ENCODE measurements at places on chromosomes 11 and 22. TPM values are rescaled to one million over a fixed set of nuclear protein-coding genes. Genes with fewer than 3 reads are reported as not detected.
A peak's percentile ranks its signal among the peaks of the same experiment; 100 is the strongest.

GRCh38 chr11:69086152-69087132, 37.7 kb downstream of the TPCN2 start:
- no peak for DNase-seq

DNA sequence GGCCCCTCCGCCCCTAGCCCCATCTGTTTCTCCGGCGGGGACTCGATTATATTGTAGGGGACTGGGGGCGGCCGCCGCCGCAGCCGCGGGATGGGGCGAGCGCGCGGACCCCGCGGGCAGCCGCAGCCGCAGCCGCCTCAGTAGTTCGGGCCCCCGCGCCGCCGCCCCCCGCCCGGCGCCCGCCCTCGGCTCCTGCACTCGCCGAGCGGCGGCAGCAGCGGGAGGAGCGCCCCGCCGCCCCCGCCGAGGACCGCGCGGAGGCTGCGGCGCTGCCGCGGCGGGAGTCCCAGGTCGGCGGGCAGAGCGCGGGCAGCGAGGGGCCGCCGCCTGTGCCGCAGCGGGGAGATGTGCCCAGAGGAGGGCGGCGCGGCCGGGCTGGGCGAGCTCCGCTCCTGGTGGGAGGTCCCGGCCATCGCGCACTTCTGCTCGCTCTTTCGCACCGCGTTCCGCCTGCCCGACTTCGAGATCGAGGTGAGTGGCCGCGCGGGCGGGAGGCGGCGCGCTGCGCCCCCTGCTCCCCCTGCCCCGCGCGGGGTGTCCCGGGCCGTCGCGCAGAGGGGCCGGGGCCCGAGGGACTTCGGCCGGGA, at the start of gene CECR2:
TSS of gene CECR2 (plus strand) at position 22 of the 587 bp plus-strand sequence. CDS start at position 346, 324 bp downstream.
- peak; percentile 77 for DNase-seq

DNA sequence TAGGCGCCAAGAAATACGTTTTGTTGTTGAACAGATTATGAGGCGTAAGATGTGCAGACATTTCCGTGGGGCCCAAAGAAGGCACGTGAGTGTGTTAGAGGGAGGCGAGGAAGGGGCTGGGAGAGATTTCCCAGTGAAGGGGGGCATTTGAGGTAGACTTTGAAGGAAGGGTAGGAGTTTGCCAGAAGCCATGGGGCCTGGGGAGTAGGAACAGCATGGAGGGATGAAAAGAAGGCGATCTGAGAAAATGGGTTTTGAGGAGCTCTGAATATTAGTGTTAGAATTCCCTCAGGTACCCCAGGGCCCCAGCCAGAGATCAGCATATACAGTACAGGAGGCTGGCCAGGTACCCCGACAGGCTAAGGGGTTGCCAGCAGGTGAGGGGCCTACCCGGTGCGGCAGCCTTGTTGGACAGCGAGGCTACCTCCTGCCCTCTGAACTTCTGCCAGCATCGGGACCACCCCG, 414 bp upstream of the MIEF1 start:
- no peak for DNase-seq

GRCh38 chr11:93340223-93340622, 9.7 kb downstream of the DEUP1 start:
- DNase-seq: no peak

The EHF gene
- 113 TPM for total RNA-seq

The RIC3 gene
- total RNA-seq: 13.4 TPM

DNA sequence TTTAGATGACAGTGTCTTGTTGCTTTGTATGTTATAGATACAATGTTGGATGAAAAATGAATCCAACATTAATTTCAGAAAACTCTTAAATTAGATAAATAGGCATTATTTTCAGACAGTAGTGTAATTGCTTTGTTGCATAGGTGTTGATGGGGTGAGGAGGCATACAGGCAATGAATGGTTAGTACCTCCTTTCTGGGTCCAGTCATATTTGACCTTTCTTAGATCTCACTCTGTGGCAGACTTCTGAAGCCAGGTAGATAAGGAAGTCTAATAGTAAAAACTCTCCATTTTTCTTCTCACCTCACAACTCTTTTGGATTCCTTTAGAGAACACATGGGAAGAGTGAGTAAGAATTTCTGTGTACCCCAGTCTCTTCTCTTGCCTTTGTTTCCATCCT, 31.8 kb downstream of the BIRC2 start:
- DNase-seq: no peak

The FIBIN gene
- total RNA-seq: 4.5 TPM

- DNase-seq: peak; percentile 69
These were observed 1.1 kb upstream of the ATG16L2 start for GRCh38 chr11:72812967-72813739.

GRCh38 chr22:44479662-44480061, 18.4 kb downstream of the RTL6 start:
- DNase-seq: no peak

The KCNE3 gene
- total RNA-seq: 11.7 TPM

GRCh38 chr11:64170419-64170818, 4.5 kb upstream of the MACROD1 start:
- no peak for DNase-seq

GRCh38 chr11:17991783-17992433, 20.9 kb downstream of the SERGEF start:
- peak; percentile 79 for DNase-seq

The DEPDC5 gene
- total RNA-seq: 25.1 TPM

- peak; percentile 83 for DNase-seq
These were observed 3.6 kb downstream of the FIBP start for GRCh38 chr11:65884716-65885092.

The OR8G5 gene
- total RNA-seq: not detected

DNA sequence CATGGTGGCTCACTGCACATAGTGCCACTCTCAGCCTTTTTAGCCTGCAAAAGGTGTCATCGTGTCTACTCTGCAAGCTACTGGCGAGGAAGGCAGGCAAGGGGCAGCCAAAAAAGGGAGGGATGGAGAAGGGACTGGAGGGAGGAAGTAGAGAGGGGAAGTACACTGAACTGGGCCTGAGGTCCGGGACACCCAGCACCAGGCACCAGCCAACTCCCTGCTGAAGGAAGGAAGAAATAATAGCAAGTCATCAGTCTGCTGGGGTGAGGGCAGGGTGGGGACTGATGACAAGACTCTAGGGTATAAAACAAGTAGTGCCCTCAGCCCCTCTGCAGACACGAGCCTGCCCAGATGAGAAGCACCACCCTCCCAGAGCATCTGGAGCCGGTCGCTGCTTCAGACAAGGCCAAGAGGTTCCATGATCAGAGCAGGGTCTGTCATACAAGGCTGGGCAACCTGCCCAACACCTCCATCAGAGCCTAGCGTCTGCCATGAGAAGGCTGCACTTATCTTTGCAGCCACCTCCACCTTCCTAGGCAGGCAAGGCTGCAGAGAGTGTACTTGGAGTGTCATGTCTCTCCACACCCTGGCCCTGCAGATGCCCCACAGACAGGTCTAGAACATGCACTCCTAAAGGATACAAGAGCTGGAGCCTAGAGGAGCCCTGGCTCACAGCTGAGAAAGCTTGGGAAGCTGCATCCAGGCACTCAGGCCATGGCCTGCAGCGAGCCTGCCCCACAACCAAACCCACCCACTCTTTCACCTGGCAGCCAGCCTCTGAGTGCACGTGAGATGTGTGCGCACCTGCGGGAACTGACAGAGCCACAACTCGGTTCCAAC, 9.0 kb upstream of the COMT start:
- no peak for DNase-seq

GRCh38 chr11:1559111-1559951, 12.7 kb downstream of the DUSP8 start:
- peak; percentile 94 for DNase-seq

DNA sequence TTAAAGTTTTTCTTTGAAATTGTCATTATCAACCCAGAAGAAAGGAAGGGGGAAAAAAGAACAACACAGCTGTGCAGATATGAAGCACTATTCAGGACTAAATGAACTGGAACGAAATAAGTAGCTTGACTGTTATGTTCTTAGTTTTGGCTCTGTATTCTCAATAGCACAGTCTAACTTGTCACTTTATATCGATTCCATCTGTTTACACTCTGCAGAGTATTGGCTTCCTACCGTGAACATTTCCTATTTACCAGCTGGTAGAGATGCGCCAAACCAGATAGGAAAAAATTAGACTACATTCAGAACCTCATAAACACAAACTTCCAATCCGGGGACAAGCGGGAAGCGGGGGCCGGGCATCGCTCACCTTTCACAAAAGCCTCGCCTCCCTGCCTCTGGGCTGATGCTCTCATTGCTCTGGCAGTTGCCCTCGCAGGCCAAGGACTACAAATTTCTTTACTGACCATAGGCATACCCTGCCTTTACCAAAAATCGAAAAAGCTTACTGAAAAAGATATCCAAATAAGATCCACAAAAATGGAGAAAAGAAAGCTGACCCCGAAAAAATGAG, 66.2 kb downstream of the EFCAB6 start:
- DNase-seq: peak; percentile 24

The NLRP14 gene
- not detected for total RNA-seq

The ASPHD2 gene
- 21.6 TPM for total RNA-seq

The APOBEC3H gene
- total RNA-seq: not detected

DNA sequence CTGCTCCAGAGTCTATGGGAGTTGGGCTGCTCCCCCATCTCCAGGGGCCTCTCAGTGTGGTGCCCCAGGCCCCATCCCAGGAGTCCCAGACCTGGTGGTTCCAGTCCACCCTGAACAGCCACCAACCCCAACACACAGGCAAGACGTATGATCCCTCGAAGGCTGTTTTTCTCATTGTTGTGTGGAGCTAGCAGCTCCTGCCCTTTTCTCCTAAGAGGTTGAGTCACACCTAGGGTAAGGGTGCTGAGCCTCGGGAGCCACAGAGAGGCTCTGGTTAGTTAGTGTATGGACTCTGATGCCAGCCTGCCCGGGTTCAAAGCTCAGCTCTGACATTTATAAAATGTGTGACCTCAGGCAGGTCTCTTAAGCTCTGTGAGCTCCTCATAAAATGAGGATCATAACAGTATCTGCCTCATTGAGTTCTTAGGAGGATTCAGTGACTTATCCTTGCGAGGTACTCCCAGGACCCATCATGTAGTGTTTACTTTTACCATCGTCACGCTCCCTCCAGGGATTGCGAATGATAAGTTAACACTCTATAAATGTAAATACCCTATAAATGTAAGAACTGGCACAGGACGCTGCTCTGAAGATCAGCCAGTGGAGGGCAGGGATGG, 47.2 kb downstream of the FBLN1 start:
- DNase-seq: no peak

DNA sequence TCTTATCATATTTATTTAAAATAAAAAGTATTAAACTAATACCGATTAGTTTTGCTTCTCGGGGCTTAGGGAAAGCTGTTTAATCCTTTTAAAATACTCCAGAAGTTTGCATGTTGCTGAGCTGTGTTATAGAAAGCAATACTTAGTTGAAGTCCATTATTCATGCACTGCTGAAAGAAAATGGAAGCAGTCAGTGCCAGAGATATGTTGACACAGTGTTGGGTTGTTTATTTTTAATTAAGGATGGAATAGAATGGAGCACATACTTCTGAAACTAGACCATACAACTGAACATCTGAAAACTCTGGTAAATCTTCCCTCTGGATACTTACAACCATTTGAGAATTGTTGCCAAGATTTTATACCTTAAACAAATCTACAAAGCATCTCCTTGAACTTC, 282.7 kb upstream of the CCDC179 start:
- peak; percentile 11 for DNase-seq

- DNase-seq: no peak
These were observed 166.8 kb downstream of the TEAD1 start for GRCh38 chr11:12840871-12841660.

DNA sequence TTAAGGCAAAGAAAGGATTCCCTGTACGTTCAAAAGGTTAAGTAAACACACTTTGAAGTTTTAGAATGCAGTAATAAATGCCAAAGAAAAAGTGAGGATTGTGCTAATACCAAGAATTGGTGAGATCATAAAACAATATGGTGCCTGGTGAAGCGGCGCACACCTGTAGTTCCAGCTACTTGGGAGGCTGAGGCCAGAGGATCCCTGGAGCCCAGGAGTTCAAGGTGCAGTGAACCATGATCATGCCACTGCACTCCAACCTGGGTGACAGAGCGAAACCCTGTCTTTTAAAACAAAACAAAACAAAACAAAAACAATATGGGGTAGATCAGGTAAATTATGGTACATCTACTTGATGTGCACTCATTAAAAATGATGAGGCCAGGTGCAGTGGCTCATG, 73.4 kb upstream of the APOA1 start:
- DNase-seq: no peak

GRCh38 chr22:41507330-41508063, 36.8 kb downstream of the POLR3H start:
- no peak for DNase-seq

DNA sequence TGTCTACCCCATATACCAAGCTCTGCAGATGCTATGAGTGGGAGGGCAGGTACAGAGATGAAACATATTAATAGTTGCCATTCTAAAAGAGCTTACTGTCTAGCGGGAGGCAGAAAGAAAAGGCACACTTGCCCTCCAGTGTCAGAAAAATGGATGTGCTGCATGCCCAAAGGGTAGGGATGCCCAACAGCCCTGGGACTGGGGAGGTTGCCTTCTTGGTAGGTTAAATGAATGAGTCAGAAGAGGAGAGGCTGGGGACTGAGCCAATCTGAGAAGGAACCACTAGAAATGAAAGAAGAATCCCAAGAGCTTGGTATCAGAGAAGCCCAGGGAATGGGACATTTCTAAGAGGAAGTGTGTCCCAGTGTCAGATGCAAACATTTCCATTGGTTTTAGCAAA, 1.2 kb downstream of the BIRC3 start:
- no peak for DNase-seq

The RNF169 gene
- 9.4 TPM for total RNA-seq

GRCh38 chr11:118914178-118914918, 11.4 kb downstream of the BCL9L start:
- peak; percentile 86 for DNase-seq

DNA sequence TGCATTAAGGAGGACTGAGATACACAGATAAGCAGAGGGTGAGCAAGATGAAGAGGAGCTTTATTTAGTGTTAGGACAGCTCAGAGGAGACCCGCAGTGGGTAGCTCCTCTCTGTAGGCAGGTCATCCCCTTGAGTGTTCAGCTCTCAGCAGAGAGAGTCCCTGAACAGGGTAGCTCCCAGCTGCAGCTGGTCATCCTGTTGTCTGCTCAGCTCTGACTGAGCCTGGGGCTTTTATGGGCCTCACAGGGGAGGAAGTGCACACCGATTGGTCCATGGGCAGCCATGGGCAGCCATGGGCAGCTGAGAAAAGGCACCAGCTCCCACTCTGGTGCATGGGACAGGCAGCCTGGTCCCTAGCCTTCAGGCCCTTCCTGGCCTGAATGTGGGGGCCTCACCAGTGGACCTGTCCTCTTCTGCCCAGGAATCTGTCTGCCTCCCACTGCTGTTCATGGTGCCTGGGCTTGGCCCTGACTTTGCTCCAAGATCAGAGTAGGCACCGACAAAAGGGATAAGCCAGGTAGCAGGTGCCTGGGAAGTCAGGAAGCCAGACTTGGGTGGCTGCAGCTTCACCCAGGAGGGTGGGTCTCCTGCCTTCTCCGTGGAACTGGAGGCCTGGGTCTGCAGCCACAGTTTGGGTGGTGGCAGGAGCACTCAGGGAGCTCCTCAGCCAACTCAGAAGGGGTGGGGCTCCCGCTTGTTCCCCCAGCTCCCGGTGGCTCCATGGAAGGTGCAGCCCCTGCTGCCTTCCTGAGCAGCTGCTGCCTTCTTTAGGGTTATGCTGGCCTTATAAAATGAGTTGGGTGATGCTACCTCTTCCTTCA, 54.7 kb downstream of the MYEOV start:
- no peak for DNase-seq

GRCh38 chr11:2266586-2267305, 3.6 kb downstream of the ASCL2 start:
- DNase-seq: no peak

The MRGPRE gene
- total RNA-seq: not detected

Measured in stomach (tissue), 19 donors.